ENCODE measurements at places on chromosomes 5 and 9. TPM values are rescaled to one million over a fixed set of nuclear protein-coding genes. Genes with fewer than 3 reads are reported as not detected.

GRCh38 chr9:121840838-121841760, 189.7 kb downstream of the DAB2IP start:
- DNase-seq = no peak

DNA sequence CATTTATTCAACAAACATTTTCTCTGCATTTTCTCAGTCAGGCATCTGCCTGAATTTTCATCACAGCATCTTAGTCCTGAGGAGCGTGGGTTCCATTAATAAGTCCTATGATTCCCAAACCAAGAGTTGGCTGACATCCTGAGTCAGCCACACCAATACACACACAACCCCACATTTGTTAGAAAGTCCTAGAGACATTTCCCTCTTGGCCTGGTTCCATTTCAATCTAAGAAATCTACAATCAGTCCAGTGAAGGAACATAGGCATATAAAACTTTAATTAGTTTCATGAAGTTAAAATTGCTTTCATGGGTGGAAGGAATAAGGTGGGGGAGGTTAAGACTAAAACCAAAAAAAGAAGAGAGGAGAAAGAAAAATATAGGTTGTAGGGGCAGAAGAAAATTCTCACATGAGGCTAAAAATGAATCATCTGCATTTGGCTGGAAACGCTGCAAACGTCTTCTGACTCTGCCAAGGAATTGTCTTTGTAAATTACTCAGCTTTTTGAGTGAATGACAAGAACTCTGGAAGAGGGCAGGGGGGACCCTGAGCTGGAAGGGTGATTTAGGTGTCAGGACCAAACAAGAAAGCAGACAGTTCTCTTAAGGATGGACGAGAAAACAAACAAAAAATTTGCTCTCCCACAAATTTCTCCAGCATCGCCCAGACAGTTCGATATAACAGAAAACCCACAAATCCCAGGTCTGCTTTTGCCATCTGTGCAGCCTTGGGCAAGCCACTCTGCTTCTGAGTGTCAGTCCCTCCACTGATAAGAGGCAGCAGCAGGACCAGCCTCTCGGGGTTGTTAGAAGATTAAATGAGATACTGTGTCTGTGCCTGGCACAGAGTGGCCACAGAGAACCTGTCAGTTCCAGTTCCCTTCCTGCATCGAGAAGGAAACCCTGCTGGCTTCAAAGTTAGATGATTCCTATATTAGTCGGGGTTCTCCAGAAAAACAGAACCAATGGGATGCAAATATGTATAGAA, 289.7 kb downstream of the CDK5RAP2 start:
- DNase-seq = no peak

GRCh38 chr5:61632064-61632463, 300.0 kb downstream of the ZSWIM6 start:
- DNase-seq = no peak

DNA sequence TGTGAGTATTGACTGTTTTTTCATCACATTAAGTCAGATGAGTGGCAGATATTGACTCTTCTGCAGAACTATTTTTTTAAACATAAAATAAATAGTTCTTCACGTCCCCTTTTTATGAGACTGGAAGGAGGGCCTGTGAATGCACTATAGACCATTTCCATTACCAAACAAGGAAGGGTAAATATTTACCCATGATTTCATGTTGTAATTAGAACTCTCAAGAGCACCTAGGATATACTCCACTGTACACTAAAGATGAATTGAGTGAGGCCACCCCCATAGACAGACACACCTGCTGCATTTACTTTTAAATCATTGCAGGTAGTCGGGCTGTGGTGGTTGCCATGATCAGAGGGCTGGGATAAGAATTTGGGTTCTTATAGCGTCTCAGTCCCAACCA, 22.6 kb downstream of the SLC36A1 start:
- no peak for DNase-seq

GRCh38 chr9:75607521-75607920, 283.0 kb upstream of the PCSK5 start:
- no peak for DNase-seq

DNA sequence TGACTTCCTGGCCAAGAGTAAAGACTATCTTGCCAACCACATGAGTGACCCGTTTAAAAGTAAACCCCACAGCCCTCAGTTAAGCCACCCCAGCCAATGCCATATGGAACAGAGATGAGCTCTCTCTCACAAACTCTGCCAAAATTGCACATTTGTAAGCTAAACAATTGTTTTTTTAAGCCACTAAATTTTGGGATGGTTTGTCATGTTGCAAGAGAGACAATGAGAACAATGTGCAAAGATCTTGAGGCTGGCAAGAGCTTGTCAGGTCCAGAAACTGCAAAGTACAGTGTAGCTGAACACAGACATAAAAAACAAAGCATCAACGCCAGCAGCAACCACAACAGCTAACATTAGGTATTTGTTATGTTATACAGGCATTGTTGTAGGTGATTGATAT, 27.8 kb downstream of the HOMER1 start:
- DNase-seq = no peak

DNA sequence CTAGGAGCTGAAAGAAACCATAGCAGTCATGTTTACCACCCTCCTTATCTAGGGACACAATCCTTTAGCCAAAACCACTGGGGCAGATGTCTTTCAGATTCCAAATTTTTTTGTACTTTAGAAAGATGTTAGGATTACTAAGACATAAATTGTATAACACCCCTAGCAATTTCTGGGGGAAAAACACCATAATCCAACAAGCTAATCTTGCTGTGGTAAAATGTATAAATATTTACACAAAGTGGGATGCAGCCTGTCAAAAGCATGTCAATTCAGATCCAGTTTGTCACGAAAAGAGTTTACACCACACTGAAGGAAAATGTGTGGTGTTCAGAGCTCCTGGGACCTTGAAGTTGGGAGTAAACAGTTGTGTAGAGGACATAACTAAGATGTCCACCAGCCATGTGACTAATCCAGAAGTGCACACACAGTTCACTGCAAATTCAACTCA, 274.3 kb downstream of the ADAMTSL1 start:
- no peak for DNase-seq

DNA sequence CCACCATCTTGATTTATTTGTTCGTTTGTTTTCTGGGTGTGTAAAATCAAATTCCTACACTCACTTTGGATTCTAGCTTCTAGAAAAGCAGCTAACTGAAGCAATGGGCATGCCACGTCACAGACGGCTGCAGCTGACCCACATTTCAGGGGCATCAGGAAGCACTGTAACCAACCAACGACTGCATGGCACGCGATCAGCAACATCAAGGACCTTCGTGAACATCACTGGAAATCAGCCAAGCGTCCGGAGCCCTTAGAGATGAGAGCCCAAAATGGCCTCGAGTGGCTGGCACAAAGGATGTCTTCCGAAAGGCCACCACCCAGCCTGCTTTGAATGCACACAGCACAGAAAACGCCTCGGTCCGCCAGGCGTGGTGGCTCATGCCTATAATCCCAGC, 191.1 kb downstream of the OLFM1 start:
- DNase-seq = no peak

DNA sequence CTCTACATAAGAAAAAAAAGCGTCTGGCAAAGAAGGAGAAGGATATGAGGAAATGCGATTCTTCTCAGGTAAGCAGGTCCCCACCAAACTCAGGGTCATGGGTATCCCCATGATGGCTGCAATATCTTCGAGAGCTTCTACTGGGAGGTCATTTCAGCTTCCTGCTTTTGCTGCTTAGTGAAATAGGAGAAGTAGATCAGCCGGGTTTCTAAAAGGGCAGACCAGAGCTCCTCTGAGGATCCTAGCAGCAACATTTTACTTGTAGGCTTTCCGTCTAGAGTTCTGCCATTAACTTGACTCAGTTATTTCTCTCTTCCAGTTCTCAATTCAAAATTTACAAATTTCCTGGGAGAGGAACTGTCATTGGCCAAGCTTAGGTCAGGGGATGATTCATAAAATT, 134.7 kb downstream of the DPYSL3 start:
- no peak for DNase-seq

DNA sequence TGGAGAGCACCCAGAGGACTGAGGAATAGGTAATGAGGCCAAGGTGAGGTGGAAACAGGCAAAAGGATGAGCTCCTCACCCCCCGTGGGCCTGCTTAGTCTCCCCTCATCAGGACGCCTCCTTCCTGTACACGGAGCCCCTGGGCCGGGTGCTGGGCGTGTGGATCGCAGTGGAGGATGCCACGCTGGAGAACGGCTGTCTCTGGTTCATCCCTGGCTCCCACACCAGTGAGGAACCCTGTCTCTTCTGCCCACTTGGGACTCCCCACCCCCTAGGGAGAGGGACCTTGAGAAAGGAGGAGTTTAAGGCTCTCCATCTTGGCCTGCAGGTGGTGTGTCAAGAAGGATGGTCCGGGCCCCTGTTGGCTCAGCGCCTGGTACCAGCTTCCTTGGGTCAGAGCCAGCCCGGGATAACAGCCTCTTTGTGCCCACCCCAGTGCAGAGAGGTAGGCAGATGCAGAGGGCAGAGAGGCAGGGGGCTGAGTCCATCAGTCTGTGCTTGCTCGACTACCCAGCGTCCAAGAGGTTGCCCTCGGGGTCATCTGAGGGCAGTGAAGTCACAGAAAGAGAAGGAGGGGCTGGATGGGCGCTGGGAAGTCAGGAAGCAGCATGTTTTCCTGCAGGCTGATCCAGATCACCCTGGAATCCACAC, 7.0 kb downstream of the DOLK start:
- DNase-seq = no peak

DNA sequence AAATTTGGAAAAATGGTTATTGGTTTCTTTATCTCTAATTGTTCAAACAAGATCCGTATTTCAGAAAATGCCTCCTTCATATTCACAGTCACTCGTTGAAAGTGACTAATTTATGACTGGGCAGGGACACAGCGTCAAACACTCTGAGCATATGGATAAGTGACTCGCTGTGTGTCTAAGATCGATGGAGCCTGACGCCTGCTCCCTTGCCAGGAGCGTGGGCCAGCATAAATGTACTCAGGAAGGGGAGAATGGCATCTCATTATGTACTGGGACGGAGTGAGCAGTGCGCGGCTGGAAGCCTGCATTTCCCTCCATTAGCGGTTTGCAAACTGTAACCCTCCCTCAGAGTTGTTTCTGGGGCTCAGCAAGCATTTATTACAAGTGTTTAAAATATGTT, 79.8 kb upstream of the CAST start:
- DNase-seq = no peak

GRCh38 chr9:92234514-92234913, 59.0 kb downstream of the IARS1 start:
- DNase-seq = no peak

- no peak for DNase-seq
These were observed 123.7 kb downstream of the RANBP17 start for GRCh38 chr5:170985486-170985885.

- DNase-seq = no peak
These were observed 89.7 kb downstream of the PPP2R2B start for GRCh38 chr5:146788898-146789297.

DNA sequence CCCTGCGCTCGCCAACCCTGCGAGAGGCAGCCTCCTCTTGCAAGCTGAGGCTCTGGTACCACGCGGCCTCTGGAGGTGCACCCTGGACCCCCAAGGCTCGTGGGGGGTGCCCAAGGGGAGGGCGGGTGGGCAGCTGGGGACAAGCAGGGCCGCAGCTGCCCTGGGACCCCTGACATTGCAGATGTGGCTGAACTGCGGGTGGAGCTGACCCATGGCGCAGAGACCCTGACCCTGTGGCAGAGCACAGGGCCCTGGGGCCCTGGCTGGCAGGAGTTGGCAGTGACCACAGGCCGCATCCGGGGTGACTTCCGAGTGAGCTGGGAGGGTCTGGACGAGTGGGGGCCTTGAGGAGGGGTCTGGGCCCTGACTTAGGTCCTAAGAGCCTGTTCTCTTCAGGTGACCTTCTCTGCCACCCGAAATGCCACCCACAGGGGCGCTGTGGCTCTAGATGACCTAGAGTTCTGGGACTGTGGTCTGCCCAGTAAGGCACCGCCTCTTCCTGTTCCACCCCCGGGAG, 1.5 kb downstream of the MAMDC4 start:
- DNase-seq = no peak

- no peak for DNase-seq
These were observed 138.8 kb downstream of the GRIA1 start for GRCh38 chr5:153629027-153629895.

DNA sequence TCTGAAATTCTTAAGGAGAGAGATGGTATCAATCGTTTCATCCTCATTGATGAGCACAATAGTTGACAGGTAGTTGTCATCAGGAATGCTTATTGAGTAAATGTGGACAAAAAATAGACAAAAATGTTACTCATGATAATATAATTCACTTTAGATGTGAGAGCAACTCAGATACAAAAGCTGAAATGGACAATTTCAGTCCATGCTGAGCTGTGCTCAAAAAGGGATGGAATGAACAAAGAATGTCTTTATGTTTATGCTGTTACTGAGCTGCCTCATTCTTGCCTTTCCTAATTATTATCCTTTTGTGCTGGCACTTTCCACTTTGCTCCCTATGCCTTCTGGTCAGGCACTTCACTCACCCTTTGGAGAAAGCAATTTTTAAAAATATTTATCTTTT, 49.5 kb downstream of the JAKMIP2 start:
- no peak for DNase-seq

- no peak for DNase-seq
These were observed at the start of gene PALM2AKAP2 for GRCh38 chr9:109779711-109780452. Gene PALM2AKAP2, plus strand, starts transcription at chr9:109780198. Its CDS starts 291 bp downstream, at chr9:109780489.

GRCh38 chr9:132937463-132937901, 6.9 kb downstream of the TSC1 start:
- DNase-seq = no peak

GRCh38 chr5:119597728-119598298, 31.5 kb upstream of the FAM170A start:
- DNase-seq = no peak

- DNase-seq = no peak
These were observed 122.0 kb downstream of the DRD1 start for GRCh38 chr5:175321927-175322532.

DNA sequence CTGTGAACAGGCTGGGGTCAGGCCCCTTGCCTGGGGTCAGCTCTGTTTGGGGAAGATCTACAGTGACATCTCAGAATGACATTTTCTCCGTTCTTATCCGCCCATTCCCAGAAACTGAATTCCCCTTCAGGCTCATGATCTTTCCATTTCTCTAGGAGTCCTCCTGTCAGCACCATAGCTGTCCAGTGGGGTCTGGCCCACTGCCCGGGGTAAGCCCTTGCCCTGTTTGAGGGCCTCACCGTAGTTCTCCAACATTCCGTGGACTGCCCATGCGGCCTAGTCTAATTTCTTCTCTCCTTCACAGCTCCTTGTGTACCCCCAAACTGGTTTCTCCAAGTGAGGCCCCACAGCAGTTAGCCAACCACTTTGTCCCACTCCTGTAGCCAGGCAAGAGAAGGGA, 68.4 kb downstream of the ENTREP1 start:
- DNase-seq = no peak

Gene MOB3B
- 9.5 TPM for polyA plus RNA-seq

Gene CTSL
- polyA plus RNA-seq = not detected

Gene MAT2B
- polyA plus RNA-seq = 334 TPM

Gene WDR38
- not detected for polyA plus RNA-seq

Gene NMUR2
- not detected for polyA plus RNA-seq

Gene TNC
- not detected for polyA plus RNA-seq

Gene HMCN2
- not detected for polyA plus RNA-seq

Gene SELENOP
- not detected for polyA plus RNA-seq

Gene NR2F1-AS1
- polyA plus RNA-seq = not detected

Gene C9orf152
- not detected for polyA plus RNA-seq

All from naive B cell (primary cell).